ENCODE measurements at places on chromosomes 7 and 10. TPM values are rescaled to one million over a fixed set of nuclear protein-coding genes. Genes with fewer than 3 reads are reported as not detected.

The CCDC3 gene
- total RNA-seq, result not detected

The LIPJ gene
- total RNA-seq, result not detected

- no peak for DNase-seq
- H3K4me1 ChIP-seq, result peaks cover 10% of the 10 kb centered on the region
- no peaks in the 10 kb centered on the region for H3K27me3 ChIP-seq
Measured at GRCh38 chr10:11326241-11326640, 285.2 kb downstream of the USP6NL start.

- H3K27me3 ChIP-seq, result no peaks in the 10 kb centered on the region
- H3K36me3 ChIP-seq, result no peaks in the 10 kb centered on the region
- H3K4me3 ChIP-seq, result no peak overlapping the region
- H3K4me1 ChIP-seq, result no peaks in the 10 kb centered on the region
- no peak overlapping the region for H3K27ac ChIP-seq
Measured at GRCh38 chr7:40232242-40232893, 97.6 kb downstream of the SUGCT start.

DNA sequence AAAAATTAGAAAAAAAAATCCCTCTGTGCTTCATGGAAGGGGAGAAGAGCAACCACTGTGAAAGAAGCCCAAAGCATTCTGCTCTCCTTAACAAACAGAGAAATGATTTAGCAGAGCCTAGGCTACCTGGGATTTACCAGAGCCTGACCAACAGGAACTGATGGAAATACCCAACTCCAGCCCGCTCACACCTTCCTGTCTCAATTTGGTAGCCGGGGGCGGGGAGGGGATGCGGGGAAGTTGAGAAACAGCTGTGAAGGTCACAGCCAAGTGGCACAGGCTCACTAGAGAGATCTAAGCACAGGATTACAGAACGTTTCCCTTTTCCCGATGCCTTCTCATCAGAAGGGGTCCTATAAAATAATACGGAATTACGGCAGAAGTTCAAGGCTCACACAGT lies 17.6 kb downstream of the RSU1 start:
- no peak overlapping the region for H3K27ac ChIP-seq
- H3K27me3 ChIP-seq, result no peaks in the 10 kb centered on the region
- DNase-seq, result no peak
- peaks cover 5% of the 10 kb centered on the region for H3K36me3 ChIP-seq
- H3K4me1 ChIP-seq, result peaks cover 4% of the 10 kb centered on the region
- H3K4me3 ChIP-seq, result no peak overlapping the region

The HABP2 gene
- total RNA-seq, result not detected

DNA sequence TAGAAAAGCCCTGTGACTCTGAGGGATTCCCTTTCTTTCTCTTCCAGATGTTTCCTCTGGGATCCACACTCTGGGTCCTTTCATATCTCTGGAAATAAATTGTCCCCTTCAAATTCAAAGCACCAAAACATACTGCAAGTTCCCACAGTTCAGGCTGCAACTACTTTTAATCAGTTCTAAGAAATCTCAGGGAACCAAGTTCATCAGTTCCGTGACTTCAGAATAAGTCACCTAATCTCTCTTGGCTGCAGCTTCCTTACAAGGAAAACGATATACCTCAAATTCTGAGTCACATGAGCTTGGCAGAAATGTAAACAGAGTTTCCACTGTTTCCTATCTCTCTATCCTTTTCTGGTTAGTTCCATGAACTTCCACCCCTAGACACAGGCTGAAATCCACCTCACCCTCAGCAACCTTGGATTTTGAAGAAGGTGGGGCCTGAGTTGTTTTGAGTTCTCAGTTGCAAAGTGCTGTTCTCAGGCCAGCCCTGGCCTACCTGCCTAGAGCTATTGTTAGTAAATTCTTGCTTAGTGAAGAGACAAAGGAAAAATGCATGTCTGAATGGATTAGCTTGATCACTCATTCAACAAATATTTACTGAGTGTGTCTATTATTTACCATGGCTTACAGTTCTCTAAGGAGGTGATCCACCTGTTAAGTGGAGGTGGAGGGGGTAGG lies 59.3 kb upstream of the IL6 start:
- no peak overlapping the region for H3K27ac ChIP-seq
- no peak for DNase-seq
- no peaks in the 10 kb centered on the region for H3K36me3 ChIP-seq
- H3K4me1 ChIP-seq, result peaks cover 3% of the 10 kb centered on the region
- no peaks in the 10 kb centered on the region for H3K27me3 ChIP-seq

The ATRNL1 gene
- not detected for total RNA-seq

The MRPS17 gene
- total RNA-seq, result 6.9 TPM

The SLC26A3 gene
- total RNA-seq, result not detected

The TPST1 gene
- 2.6 TPM for total RNA-seq

- no peaks in the 10 kb centered on the region for H3K36me3 ChIP-seq
- H3K4me3 ChIP-seq, result no peak overlapping the region
- no peak overlapping the region for H3K27ac ChIP-seq
- H3K4me1 ChIP-seq, result no peaks in the 10 kb centered on the region
- no peaks in the 10 kb centered on the region for H3K27me3 ChIP-seq
- no peak for DNase-seq
Measured at GRCh38 chr10:64014281-64014680, 493.1 kb downstream of the REEP3 start.

GRCh38 chr7:24378871-24379616 lies 95.1 kb downstream of the NPY start:
- H3K27me3 ChIP-seq, result no peaks in the 10 kb centered on the region
- DNase-seq, result no peak
- H3K4me3 ChIP-seq, result no peak overlapping the region
- no peaks in the 10 kb centered on the region for H3K4me1 ChIP-seq

DNA sequence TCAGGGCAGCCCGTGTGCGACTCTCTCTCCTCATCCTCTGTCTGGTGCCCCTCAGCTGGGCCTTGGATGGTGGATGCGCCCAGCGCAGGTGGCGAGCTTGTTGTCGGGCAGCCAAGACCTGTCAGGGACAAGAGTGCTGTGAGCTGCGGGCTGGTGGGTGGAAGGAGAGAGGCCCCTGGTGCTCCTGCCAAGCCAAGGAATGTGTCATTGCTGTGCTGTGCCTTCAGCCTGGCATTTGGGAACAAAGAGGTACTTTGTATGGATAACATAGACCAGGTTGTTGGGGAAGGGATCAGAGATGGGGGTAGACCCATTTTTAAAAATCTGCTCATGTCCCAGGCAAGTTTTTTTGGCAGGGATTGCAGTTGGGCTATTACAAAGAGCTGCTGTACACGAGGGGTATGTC lies 120.9 kb downstream of the PKD1L1 start:
- no peaks in the 10 kb centered on the region for H3K36me3 ChIP-seq
- H3K27ac ChIP-seq, result no peak overlapping the region
- H3K4me3 ChIP-seq, result no peak overlapping the region
- no peaks in the 10 kb centered on the region for H3K27me3 ChIP-seq
- no peak for DNase-seq

DNA sequence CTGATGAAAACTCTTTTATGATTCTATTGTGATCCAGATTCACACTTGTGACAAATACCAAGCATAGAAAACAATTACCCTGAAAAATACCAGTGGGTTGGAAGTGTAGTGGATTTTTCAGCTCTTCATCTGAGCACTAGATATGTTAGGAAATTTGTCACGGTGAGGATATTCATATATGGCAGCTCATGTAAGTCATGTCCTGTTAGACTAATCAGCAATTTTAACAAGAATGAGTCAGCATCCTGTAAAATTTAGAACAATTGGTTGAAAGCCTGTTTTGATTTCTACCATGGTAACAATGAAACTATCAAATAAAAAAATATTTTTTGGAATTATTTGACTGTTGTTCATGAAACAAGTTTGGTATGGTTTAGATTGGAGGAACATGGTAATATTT lies 334.3 kb downstream of the CACNA2D1 start:
- no peaks in the 10 kb centered on the region for H3K36me3 ChIP-seq
- H3K4me3 ChIP-seq, result no peak overlapping the region
- no peak overlapping the region for H3K27ac ChIP-seq
- no peaks in the 10 kb centered on the region for H3K4me1 ChIP-seq
- H3K27me3 ChIP-seq, result no peaks in the 10 kb centered on the region
- DNase-seq, result no peak

GRCh38 chr10:100364735-100365391 lies 17.8 kb downstream of the SCD start:
- no peak overlapping the region for H3K4me3 ChIP-seq
- peaks cover 2% of the 10 kb centered on the region for H3K4me1 ChIP-seq
- H3K27me3 ChIP-seq, result no peaks in the 10 kb centered on the region
- H3K27ac ChIP-seq, result no peak overlapping the region
- no peaks in the 10 kb centered on the region for H3K36me3 ChIP-seq

GRCh38 chr7:13822678-13823077 lies 166.8 kb downstream of the ETV1 start:
- no peaks in the 10 kb centered on the region for H3K4me1 ChIP-seq
- DNase-seq, result no peak
- no peak overlapping the region for H3K4me3 ChIP-seq
- H3K27me3 ChIP-seq, result no peaks in the 10 kb centered on the region
- no peak overlapping the region for H3K27ac ChIP-seq

DNA sequence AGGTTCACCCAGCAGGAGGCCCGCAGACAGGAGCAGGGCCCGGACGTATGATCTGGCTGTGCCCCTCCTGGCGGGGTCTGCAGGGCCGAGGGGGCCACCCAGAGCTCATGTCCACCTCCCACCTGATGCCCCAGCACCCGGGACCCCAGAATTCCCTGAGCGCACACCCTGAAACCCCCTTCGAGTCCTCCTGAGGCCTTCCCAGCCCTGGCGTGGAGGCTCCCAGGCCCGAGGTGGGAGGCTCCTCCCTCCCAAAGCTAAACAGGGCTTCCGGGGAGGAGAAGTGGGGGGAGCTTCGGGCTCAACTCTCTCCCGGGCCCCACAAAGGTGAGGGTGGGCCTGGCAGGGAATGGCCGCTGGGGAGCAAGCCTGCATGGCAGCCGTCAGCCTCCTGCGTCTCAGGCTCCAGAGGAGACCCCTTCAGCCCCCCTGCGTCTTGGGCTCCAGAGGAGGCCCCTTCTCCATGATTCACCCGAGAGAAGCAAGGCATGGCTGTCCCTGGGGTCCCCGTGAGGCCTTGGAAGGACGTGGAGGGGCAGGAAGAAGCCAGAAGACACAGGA lies 30.2 kb downstream of the MICALL2 start:
- H3K4me3 ChIP-seq, result no peak overlapping the region
- H3K36me3 ChIP-seq, result no peaks in the 10 kb centered on the region
- peaks cover 9% of the 10 kb centered on the region for H3K4me1 ChIP-seq
- no peak for DNase-seq
- no peak overlapping the region for H3K27ac ChIP-seq

GRCh38 chr7:91892099-91892705 lies 11.7 kb upstream of the MTERF1 start:
- H3K4me1 ChIP-seq, result no peaks in the 10 kb centered on the region
- H3K27ac ChIP-seq, result no peak overlapping the region
- peaks cover 11% of the 10 kb centered on the region for H3K27me3 ChIP-seq
- DNase-seq, result no peak

DNA sequence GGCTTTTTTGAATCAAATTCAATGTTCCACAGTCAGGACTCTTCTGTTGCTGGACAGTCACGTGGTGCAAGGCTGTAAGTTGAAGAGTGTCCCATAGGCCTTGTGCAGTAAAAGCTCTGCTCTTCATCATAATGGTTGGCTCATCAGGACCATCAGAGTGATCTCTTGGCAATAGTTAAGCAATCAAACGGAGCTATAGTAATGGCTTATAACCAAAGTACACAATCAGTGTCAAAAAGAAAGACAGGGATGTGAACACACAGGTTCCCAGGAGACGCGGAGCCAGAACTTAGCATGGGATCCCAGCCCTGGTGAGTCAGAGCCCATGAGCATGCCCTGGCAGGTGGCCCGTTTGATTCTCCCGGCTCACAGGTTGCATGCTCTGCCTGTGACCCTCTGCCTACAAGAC lies 10.8 kb upstream of the GPNMB start:
- H3K4me1 ChIP-seq, result peaks cover 3% of the 10 kb centered on the region
- H3K27me3 ChIP-seq, result no peaks in the 10 kb centered on the region
- no peaks in the 10 kb centered on the region for H3K36me3 ChIP-seq
- H3K27ac ChIP-seq, result no peak overlapping the region

DNA sequence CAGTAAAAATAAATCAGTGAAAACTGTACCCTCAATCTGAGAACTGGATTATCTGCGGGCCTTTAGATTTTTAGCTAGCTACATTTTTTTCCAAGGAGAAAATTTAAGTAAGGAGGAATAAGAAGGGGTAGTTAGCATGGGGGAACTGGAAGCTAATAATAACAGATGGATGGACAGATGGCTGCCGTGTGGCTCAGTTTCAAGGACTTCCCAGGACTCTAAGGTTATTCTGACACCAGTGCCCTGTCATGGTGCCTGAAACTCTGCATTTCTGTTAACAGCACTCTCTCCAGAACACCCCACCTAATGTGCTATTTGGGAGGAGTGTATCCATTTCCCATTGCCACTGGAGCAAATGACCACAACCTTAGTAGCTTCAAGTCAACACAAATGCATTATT lies 75.7 kb upstream of the PDE1C start:
- no peaks in the 10 kb centered on the region for H3K36me3 ChIP-seq
- no peak overlapping the region for H3K27ac ChIP-seq

The LRRTM3 gene
- total RNA-seq, result not detected

DNA sequence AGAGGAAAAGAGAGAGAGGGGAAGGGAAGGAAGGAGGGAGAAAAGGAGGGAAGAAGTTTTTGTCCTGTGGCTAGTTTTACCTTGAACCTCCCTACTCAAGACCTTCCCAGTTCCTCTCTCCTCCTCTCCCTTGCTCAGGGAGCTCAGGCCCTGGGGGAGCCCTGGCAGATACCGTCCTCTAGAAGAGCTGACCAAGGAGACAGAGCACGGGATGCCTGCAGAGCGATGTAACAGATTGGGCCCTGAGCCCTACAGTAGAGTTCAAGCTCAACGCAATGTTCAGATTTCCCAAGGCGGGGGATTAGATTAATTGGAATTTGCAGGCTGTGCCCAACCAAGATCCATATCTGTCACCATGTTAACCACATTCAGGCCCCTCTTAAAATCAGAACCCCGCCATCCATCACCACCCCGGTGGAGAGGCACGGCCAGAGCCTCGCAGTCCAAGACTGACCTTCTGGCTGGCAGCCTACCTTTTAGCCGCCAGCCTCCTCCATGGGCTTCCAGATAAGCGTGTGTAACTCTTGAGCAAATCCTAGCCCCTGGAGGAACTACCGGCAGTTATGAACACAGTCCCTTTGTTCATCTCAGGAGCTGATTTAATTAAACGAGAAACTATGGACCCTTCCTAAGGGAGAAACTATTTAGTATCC lies 70.6 kb downstream of the KCNMA1 start:
- H3K27me3 ChIP-seq, result no peaks in the 10 kb centered on the region
- no peaks in the 10 kb centered on the region for H3K36me3 ChIP-seq
- DNase-seq, result no peak
